Lower lobe of right lung (tissue), 2 donors: ENCODE measurements at places on chromosomes 7 and 10. TPM values are rescaled to one million over a fixed set of nuclear protein-coding genes. Genes with fewer than 3 reads are reported as not detected.

GRCh38 chr7:10237306-10237705 lies 736.4 kb upstream of the PHF14 start:
- no peak for DNase-seq

- peak; percentile 68 for DNase-seq
These were observed 155.0 kb downstream of the PTPRN2 start for GRCh38 chr7:158432369-158433341.

Gene KEL
- total RNA-seq = 1.6 TPM

DNA sequence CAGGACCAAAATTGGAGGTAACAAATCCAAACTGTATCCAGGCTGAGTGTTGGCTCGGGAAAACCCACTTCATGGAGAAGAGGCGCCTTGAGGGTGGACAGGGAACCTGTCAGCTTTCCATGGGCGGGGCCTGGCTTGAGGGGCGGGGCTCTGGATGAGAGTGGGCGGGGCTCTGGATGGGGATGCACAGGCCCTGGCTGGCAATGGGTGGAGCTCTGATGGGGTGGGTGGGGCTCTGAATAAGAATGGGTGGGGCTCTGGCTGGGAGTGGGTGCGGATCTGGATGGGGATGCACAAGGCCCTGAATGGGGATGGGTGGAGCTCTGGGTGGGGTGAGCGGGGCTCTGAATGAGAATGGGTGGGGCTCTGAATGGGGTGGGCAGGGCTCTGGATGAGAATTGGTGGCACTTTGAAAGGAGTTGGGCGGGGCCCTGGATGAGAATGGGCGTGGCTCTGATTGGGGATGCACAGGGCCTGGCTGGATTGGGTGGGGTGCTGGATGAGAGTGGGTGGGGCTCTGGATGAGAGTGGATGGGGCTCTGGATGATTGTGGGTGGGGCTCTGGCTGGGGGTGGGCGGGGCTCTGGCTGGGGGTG lies 96.6 kb upstream of the NPTX2 start:
- DNase-seq = no peak

- peak; percentile 71 for DNase-seq
These were observed 945 bp downstream of the ADO start for GRCh38 chr10:62805231-62806099.

- DNase-seq = peak; percentile 75
These were observed 1.2 kb downstream of the COL26A1 start for GRCh38 chr7:101363734-101364374.

DNA sequence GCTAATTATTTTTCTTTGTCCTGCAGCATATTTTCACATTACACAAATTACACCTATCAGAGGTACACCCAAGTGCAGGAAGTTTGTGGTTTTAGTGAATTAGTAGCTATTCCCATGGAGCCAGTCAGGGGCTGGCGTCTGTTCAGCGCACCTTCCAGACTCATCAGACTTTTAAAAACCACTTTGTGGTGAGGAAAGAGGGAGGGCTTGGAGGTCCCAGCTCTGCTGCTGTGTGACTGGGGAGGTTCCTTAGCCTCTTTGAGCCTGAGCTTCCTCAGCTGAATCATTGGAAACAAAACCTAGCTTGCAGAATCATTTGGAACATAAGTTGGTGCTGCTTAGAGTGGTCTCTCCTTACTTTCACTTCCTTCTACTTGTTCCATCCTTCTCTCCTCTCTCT lies 175.4 kb downstream of the SORCS3 start:
- DNase-seq = no peak

DNA sequence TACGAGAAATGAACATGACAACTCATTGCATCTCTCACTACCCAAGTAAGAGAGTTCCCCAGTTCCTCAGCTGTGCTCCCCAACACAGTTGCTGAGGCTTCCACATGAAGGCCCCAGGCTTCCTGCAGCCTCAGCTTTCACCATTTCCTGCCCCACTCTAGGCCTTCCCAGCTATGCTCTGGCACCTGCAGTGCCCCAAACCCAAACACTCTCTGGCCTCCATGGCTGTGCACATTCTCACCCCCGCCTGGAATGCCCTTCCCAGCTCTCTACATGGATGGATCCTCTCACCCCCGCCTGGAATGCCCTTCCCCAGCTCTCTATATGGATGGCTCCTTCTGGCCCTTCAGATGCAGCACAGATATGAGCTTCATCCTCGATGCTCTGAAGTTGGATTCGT lies 61.3 kb downstream of the KIAA1549 start:
- no peak for DNase-seq

DNA sequence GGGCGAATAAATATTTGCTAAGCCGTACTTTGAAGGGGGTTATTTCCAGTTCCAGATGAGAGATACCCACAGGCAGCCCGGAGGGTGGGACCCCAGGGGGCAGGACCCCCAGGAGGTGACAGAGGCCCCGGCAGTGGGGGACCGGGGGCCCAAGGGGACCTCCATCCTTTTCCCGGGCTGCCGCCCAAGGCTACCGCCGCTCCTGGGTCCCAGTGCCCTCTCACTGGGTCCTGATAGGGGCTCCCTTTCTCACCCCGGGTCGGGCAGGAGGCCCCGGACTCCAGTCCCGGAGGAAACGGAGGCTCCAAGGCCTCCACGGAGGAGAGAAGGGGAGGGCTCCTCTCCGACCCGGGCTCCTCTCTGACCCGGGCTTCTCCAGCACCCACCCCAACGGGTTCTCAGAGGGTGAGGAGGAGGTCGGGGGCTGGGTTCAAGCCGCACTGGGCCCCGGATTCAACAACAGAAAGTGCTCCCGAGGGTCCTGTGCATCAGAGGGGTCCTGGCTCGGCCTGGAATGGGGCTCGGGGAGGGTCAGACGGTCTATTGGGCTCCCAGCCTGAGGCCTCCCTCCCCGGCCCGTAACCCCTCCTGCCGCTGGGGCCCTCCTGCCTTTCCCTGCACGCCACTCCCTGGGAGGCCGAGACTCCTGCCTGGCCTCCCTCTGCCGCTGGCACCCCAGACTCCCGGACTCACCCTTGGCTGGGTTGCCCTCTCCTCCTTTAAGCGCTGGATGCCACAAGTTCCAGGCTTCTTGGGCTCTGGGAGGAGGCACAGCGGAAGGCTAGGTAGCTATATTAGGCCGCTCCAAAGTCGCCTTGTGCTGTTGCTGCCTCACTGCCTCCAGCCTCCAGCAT lies 62.5 kb downstream of the ZNF37A start:
- no peak for DNase-seq

DNA sequence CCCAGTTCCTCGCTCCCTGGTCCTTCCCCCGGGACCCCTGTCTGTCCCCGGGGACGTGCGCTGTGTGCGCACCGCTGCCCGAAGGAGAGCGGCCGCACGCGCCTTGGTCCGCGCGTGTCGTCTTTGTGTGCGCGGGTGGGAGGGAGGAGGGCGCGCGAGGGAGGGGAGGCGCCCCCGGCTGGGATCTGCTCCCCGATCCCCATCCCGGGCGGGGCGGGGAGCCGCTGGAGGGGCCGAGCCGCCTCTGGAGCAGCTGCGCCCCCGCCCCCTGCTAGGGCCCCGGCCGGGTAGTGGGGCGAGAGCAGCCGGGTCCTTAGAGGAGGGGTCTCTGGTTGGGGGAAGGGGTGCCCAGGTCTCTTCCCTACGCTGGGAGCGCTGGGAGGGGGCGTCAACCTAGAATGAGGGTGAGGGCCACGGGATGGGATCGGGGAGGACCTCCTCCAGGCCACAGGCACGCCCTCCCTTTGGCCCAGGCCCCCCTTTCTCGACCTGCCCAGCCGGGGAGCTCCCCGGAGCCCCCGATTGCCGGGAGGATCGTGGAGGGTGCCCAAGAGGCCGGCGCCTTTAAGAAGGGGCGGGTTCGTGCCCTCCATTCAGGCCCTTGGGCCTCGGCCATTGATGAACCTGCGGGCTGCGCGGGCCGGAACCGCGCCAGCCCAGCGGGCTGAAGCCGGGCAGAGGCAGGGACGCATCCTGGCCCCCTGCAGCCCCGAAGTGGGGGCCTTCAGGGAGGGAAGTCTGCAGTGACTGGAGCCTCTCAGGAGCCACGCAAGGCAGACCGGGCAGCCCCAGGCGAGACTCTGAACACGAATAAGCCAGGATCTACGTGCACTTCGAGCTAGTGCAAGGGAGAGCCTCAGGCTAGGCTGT lies 678 bp downstream of the SH2B2 start:
- DNase-seq = peak; percentile 63

DNA sequence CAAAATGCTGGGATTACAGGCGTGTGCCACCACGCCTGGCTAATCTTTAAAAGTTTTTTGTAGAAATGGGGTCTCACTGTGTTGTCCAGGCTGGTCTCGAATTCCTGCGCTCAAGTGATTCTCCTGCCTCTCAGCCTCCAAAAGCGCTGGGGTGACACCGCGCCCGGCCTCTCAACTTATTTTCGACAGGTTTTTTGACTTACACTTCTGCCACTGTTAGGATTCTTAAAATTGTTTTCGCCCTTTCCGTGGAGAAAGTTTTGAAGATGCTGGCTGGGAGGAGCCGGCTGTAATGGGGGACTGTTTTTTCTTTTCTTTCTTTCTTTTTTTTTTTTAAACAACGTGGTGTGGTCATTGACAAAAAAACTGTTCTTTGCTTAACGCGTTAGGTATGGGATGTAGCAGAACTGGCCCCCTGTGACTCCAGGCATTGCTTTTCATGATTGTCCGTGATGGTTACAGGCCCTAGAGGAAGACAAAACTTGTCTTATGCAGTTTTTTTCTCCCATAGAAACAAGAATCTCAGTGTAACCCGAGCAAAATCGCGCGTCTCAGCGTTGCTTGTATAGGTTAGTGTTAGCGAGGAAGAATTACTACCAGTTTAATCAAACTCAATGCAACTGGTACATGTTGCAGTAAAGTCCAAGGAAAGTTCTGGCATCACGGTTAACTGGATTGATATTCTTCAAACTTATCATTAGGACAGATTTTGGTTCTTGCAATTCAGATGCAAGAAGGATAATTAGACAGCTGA lies 72.2 kb downstream of the DAGLB start:
- DNase-seq = no peak

DNA sequence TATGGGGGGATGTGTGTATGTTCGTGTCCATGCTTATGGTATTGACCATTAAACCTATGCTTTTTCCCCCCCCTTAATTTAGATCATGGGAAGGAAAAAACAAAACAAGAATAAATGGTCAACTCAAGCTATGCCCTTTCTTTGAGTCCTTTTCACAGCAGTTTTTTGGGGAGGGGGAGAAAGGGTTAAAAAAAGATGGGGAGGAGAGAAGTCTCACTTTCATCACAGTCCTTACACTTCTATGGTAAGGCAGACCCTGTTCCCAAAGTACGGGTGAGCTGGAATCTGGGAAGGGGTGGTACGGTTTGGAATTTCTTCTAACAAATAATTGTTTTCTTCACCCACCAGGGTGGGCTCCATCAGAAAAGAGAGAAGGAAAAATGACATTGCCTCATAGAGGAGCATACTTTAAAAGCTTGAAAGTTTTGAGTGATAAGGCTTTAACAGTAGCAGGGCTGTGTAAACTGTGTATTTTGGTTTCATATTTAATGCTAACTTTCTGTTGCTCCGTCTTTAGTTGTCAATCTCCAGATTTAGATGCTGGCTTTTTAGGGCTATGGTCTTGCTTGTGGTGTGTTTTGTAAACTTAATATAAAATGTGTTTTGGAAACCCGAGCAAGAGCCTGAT lies 180.1 kb downstream of the TCF7L2 start:
- no peak for DNase-seq

DNA sequence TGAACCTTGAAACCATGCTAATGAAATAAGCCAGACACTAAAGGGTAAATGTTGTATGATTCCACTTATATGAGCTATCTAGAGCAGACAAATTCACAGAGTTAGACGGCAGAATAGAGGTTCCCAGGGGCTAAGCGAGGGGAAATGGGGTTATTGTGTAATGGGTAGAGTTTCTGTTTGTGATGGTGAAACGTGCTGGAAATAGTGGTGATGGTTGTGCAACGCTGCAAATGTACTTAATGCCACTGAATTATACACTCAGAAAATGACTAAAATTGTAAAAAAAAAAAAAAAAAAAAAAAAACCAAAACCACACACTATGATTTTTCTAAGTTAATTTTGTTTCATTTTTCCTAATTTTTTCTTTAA lies 30.0 kb downstream of the SFXN4 start:
- DNase-seq = no peak

Gene PNLIPRP1
- not detected for total RNA-seq

Gene RBM20
- total RNA-seq = 1.0 TPM

GRCh38 chr7:90708841-90709317 lies 112.8 kb downstream of the CDK14 start:
- no peak for DNase-seq

Gene ZNF736
- 15.1 TPM for total RNA-seq

Gene TAS2R3
- total RNA-seq = 1.4 TPM

Gene GNGT1
- not detected for total RNA-seq

Gene PALD1
- total RNA-seq = 16.0 TPM

Gene BCL7B
- total RNA-seq = 52.8 TPM

- no peak for DNase-seq
These were observed 62.2 kb downstream of the CYP51A1 start for GRCh38 chr7:92072121-92072520.

- no peak for DNase-seq
These were observed 42.4 kb upstream of the AGBL3 start for GRCh38 chr7:134943785-134944400.

- DNase-seq = no peak
These were observed 58.3 kb upstream of the HECW1 start for GRCh38 chr7:43054052-43054722.

DNA sequence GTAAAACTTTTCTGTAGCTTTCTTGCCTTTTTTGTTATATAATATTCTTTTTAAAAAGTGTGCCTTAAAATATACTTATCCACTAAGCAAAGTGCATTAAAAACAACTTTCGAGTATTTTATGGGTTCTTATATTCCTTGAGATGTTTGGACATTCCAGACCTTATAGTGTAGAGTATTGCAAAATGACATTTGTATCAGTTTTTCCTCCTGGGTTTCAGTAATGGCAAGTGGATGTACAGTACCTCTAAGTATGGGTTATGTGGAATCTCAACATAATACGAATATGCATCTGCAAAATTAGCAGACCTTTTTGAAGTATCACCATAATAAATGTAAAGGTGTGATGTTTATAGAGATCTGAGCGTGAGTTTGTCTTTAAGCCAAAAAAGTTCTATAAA lies 2.7 kb downstream of the CDK13 start:
- no peak for DNase-seq

Gene VPS41
- total RNA-seq = 103 TPM

DNA sequence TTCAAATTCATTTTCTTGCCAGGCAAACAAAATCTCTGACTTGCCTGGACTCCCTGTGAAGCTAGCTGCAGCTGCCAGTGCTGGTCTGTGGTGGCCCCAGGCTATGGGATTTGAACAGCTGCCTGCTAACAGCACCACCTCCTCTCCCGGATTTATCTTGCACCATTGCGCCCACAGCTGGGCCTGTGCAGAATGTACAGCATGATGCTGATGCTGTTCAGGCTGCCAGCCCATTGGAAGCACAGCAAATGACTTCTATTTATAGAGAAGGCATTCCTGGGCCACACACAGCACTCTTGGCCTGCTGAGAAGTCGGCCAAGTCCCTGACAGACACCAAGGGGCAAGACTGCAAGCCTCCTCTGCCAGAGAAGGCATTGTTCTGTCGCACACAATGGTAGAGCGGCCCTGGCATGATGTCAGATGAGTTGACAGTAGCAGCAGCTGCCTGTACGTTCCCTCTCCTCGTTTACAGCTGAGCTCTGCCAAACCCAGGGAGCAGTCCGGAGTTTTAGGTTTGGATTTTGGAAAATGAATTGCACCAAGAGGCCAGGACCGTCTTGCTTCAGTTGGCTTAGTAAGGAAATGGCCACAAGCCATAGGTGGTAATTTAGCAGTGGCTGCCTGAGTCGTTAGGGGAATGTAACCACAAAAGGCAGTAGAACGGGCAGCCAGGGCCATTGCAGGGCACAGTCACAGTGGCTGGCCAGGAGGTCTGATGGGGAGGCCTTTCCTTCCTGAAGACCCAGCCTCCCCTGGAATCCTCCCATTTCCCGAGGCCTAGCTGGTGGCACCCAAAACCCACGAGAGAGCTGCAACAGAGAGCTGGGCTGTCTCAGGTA lies 38.5 kb downstream of the MTURN start:
- peak; percentile 67 for DNase-seq

- DNase-seq = no peak
These were observed 255.0 kb upstream of the SEMA3C start for GRCh38 chr7:81173766-81174281.

Gene DLX6
- total RNA-seq = not detected
